Astrocyte (in vitro differentiated cells and primary cell): ENCODE measurements at places on chromosomes 11 and 22. TPM values are rescaled to one million over a fixed set of nuclear protein-coding genes. Genes with fewer than 3 reads are reported as not detected.

- no peaks in the 10 kb centered on the region for H3K27me3 ChIP-seq
- no peak overlapping the region for H3K4me3 ChIP-seq
- DNase-seq = no peak
- no peak overlapping the region for H3K27ac ChIP-seq
- no peaks in the 10 kb centered on the region for H3K36me3 ChIP-seq
These were observed 17.8 kb downstream of the OTUB1 start for GRCh38 chr11:64003807-64004589.

DNA sequence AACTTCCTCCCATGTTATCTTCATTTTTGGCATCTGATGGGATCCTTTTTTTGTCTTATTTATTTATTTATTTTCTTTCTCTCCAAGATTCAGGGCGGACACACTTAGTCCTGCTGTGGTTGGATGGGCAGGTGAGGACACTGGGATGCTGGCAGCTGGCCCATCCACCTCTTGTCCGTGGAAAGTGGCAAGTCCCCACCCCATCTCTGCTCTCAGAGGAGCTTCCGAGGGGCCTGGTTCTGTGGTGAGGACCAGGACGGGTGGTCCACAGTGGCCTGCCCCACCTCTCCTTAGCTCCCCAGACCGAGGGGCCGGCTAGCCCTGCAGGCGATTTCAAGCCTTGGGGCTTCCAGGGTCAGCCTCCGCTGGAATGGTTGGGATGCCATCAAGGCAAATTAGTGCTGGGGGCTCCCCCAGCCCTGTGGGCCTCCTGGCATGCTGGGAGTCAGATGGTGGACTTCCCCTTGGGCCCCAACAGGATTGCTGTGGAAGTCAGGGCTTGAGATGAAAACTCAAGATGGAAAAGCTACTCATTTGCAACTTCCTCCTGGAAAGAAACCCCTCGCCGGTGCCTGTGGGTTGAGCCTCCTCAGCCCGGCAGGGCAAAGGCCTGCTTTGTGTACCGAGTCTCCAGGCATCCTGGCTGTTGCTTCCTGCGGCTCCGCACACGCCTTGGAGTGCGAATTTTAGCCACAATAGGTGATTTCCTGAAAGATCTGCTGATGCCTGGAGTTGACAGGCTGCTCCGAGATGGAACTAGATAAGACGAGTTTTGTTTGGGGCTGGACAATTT is 31.2 kb upstream of the LINC01488 start:
- no peaks in the 10 kb centered on the region for H3K36me3 ChIP-seq
- no peak for DNase-seq
- H3K27me3 ChIP-seq = no peaks in the 10 kb centered on the region
- no peak overlapping the region for H3K27ac ChIP-seq
- H3K4me1 ChIP-seq = peaks cover 27% of the 10 kb centered on the region
- H3K4me3 ChIP-seq = no peak overlapping the region

DNA sequence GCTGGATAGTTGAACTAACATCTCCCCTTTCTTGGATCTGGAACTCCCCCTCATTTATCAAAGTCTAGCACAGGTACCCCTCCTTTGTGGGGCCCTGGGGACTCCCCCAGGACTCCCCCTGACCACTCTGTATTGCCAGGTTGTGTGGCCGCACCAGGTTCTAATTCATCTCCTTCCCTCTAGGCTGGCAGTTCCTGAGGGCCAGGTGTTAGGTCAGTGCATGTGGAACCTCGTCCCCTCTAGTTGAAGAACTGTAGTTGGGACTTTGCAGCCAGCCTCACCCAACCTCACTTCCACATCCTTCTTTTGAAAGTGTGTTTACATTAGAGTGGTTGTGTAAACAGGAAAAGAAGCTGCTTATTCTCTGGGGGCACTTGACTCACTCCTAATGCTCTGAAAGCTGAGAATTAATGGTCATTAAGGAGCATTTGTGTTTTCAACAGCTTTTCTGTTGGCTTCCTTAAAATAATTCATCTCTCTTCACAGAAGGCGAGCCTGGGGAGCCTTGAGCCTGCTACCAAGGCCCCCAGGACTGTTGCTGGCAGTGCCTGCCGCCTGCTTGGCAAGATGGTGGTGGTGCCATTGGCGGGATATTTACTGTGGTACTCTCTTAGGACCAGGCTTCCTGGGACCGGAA is 11.8 kb downstream of the UPB1 start:
- H3K36me3 ChIP-seq = no peaks in the 10 kb centered on the region
- H3K4me3 ChIP-seq = no peak overlapping the region
- DNase-seq = no peak
- H3K27ac ChIP-seq = no peak overlapping the region

The CARD18 gene
- not detected in 2 replicates for total RNA-seq

DNA sequence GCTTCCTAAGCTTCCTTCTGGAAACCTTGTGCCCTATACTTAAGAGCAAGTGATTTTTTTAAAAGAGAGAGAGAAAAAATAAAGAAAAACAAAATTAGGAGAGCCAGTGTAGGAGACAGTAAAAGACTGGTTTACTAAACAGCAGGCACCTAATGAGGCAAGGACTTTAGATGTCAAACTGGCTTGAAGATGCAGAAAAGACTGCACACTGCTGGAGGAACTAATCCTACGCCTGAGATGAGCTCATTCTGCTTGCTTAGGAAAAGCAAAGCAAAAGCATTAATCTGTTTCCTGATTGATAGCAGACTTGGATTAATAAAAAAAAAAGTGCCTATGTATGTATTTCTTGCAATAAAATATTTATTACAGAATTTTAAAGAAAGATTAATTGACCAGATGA is 113.6 kb upstream of the SEZ6L start:
- no peaks in the 10 kb centered on the region for H3K36me3 ChIP-seq
- no peak overlapping the region for H3K27ac ChIP-seq
- H3K4me1 ChIP-seq = no peaks in the 10 kb centered on the region

The SCGB1A1 gene
- total RNA-seq = not detected in 2 replicates
